Activated gamma-delta T cell (primary cell): ENCODE measurements at places on chromosomes 4 and X.

GRCh38 chr4:74370912-74371311 is 6.0 kb downstream of the EREG start:
- no peak for DNase-seq

- DNase-seq: no peak
These were observed 132.2 kb downstream of the STIM2 start for GRCh38 chr4:26992657-26993361.

DNA sequence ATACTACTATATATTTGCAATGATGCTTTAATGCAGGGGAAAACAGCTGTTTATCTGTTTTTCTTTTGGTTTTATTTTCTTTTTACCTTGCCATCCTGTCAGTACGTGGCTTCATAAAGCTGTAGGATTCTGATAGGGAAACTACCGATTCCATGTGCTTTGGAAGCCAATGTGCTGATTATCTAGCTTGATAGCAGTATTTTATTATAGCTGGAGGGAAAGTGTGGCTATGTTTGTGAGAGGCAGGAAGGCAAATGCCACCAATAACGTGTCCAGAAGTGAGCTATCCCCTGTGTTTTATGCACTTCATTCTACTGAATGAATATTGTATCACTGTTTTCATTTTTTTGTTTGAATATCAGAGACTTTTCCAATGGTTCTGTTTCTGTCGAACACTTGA is 43.7 kb downstream of the IL15 start:
- no peak for DNase-seq

DNA sequence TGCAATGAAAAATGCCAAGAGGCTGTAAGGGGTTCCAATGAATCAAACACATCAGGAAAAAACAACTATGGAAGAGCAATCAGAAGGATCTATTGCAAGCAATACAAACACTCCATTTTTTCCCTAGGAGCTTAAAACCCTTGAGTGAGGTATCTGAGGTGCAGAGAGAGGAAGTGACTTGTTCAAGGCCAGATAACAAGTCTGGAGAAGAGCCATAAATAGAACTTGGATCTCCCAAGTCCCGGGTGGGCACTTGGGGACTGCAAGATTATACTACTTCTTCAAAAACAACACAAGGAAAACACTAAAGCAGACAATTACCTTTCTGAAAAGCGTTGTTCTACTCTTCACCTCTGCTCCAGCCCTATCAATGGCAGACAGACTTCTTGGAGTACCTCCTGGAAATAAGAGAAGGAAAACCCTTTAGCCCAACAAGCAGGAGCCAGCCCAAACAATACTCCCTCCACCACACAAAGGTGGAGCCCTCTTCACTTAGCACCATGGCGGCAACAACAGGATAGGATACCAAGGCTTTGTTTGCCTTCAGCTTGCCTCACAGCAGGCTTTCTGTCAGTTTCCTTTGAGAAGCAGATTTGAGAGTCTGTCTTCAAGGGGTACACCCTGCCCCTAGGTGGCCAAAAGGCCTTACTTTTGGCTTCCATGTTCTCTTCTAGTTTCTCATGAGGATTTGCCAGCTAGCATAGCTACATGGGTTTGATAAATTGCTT is 26.0 kb downstream of the AIFM1 start:
- no peak for DNase-seq

DNA sequence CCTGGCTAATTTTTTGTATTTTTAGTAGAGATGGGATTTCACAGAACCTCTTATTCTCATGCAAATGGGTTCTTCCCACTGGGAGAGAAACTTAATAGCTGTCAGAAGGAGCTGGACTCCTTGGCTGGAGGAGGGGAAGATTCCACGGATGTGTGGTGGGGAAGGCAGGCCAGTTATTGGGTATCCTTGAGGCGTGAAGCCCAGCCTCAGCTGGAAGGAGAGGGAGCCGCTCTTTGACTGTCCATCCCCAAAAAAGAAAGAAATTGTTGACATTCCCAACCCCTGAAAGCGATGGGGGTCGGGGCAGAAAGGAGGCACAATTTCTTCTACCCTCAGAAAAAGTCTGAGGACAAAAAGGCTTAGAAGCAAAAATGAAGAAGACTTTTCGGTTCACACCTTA is 983.1 kb upstream of the PABPC4L start:
- no peak for DNase-seq
